ENCODE measurements at places on chromosomes 12 and 14.
A peak's percentile ranks its signal among the peaks of the same experiment; 100 is the strongest.

DNA sequence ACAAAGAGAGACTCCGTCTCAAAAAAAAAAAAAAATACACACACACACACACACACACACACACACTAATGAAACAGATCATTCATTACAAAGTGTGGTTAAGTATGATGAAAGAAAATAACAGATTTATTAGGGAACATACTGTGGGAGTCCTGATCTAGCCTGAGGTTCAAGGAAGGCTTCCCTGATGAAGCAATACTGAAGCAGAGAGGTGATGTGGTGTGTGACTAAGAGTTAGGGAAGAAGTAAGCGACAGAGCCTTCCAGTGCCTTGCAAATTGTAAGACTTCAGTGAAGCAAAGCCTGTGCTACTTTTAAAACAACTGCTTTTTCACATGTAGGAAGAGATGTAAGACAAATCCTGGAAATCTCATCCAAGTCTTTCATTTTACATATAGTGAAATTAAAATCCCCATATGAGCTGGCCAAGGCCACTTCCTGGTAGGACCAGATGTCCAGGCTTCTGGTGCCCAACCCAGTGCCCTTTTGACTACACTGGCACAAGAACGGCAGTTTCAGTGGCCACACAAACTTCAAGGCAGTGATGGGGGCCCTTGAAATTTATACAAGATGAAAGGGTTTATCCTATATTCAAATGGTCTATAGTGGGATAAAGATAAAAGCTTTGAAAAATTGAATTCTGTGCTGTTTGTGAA, 86.2 kb downstream of the STON2 start:
- DNase-seq, result no peak

DNA sequence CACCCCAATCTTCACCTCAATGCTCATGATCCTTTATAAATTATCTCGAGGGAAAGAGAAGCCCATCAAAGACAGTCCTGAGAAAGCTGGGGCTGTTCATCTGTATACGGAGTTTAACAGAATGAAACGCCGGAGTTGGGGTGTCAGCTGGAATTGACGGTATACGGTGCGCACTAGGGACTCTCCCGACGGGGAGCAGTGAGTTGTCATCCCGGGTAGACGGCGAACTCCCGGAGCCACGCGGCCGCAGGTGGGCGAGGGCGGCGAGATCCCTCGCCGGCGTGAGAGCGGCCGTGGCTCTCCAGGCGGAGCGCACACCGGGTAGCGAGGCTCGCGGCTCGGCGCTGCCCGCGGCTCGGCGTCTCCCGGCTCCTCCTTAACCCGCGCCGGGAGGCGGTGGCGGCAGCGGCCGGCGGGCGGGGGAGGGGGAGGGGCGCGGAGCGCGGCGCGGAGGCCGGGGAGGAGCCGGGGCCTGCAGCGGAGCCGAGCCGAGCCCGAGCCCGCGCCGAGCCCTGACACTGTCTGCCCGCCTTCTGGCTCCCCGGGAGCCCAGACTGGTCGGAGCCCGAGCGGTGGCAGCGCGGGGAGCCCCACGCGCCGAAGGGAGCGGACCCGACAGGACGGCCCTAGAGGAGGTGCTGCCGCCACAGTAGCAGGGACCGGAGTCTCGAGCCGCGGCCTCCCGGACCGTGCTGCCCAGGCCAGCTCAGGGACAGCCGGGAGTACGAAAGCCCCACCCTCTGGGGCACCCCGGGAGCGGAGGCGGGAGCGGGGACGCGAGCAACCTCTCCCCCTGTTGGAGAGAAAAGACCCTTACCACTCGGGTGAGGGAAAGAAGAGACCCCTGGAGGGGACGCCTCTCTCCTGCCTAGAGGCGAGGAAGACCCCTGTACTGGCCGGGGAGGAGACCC, at the start of gene FOXJ2:
Gene FOXJ2, plus strand, starts transcription at position 475 of the 911 bp plus-strand sequence. CDS start 7,117 bp downstream, outside the sequence.
- DNase-seq, result peak; percentile 63

- no peak for DNase-seq
Observed at GRCh38 chr12:105672121-105672975, 341.9 kb downstream of the C12orf75 start.

DNA sequence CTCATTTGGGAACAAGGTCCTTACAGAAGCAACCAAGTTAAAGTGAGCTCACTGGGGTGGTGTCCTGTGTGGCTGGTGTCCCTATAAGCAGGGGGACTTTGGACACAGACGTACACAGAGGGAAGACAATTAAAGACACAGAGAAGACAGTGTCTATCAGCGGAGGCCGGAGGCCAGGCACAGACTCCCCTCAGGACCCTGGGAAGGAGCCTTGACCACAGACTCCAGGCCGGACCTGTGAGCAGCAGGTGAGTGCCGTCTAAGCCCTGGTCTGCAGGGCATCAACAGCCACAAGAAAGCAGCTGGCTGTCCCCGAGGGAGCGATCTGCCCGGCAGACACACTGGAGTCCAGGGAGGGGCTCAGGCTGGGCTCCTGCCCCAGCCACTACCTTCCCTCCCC, 219.1 kb upstream of the C14orf180 start:
- no peak for DNase-seq

DNA sequence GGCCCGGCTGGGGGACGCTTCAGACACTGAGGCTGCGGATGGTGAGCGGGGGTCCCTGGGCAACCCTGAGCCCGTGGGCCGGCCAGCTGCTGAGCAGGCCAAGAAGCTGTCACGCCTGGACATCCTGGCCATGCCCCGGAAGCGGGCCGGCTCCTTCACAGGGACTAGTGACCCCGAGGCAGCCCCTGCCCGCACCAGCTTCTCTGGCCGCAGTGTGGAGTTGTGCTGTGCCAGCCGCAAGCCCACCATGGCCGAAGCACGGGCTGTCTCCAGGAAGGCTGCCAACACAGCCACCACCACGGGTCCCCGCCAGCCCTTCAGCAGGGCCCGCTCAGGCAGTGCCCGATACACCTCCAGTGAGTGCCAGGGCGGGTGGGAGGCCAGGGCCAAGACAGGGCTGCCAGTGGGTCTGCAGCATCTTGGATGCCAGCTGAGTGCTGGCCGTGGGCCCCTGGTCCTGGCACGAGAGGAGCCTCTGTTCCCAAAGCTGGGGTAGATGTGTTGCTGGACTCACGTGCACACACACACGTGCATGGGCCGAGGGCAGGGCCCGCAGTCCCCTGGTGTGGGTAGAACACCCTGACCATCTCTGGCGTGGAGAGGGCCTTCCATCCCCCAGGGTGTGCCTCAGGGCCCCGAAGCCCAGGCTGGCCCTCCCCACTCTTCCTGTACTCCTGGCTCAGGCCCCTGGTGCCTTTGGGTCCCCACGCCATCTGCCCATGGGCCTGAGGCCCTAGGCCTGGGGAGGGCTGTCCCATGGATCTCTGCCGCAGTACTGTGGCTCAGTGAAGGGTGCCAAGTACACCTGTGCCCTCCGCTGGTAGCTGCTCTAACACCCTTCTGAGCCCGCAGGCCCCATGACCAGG, 22.8 kb downstream of the CEP170B start:
- DNase-seq, result no peak

GRCh38 chr12:6229224-6230218, 29.3 kb downstream of the CD9 start:
- DNase-seq, result no peak

DNA sequence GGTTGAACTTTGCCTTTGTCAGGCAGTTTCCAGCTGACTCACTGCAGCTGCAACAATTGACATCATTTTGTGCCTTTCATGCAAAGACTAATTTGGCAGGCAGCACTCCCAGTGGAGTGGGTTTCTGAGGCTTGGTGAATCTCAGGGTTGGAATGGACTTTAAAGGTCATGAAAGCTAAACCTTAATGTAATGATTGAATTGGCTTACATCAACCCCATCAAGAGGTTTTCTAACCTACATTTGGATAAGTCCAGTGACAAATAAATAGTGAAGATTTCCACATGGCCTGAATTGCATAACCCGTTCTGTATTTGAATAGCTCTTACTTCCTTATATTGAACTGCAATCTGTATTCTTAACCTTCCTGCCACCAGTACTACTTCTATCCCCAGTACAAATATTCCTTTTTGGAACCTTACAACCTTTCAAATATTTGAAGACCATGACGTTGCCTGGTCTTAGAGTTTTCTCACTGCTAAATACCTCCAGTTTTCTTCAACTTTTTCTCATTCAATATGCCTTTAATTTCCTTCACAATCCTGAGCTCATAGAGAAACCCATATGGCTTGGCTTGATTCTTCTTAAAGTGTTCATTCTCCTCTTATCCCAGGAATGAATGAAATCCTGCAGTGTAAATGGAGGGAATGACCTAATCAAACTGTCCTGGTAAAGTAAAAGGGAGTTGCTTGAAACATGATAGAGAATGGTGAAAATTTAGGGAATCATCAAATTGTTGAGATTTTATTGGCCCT, 168.1 kb upstream of the NOVA1 start:
- DNase-seq, result no peak

DNA sequence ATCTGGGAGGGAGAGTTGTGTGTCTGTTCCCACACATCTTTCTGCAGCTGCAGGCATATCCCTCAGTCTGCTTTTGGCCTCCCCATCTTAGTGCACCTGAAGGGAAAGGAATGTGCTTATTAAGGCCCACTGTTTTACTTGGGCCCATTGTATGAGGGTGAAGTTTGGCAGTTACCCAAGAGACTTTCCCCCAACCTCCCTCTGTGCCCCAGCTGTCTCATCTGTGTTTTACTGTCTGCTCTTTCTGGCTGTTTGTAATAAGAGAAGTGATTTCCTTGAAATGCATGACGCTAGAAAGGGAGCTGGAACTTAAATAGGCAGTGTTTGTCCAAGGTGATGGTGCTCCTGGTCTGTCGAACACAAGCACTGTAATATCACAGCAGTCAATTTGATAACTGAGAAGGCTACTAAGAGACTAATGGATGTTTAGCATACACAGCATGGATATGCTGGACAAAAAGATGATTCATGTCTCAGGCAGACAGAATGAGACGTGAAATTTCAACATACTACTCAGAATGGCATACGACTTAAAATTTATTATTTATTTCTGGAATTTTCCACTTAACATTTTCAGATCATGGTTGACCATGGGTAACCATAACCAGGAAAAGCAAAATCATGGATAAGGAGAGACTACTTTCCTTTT, 43.6 kb downstream of the FSCB start:
- DNase-seq, result no peak

- DNase-seq, result no peak
Observed at GRCh38 chr14:26525085-26525484, 72.7 kb downstream of the NOVA1 start.

DNA sequence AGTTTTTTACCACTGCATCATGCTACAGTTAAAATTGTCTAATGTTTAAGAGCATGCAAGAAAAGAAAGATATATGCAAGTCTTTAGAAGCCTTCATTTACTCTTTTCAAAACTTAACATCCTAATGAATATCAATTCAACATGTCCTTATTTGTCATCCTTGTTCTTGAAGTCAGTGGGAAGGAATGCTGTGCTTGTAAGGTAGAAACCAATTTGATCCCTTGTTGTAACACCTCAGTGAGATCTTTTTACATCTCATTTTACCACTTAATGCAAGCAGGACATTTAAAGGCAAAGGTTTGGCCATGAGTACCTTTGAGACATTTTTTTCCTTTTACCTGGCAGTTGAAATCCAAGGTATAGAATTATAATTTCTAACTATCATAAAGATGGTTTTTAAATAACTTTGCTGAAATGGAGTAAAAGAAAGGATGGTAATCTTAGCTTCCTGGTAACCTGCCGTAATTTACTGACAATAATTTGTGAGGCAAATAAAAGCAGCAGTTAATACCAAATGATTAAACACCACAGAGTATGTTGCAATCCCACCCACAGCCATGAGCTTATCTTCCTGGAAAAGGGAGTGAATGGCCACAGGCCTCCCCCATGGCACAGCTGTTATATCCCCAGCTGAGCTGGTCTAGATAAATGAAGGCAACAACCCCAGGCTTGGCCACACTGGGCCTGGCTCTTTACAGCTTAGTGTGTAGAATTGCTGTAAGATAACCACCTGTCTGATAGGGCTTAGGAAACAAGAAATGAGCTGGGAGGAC, 33.2 kb upstream of the STRN3 start:
- no peak for DNase-seq

DNA sequence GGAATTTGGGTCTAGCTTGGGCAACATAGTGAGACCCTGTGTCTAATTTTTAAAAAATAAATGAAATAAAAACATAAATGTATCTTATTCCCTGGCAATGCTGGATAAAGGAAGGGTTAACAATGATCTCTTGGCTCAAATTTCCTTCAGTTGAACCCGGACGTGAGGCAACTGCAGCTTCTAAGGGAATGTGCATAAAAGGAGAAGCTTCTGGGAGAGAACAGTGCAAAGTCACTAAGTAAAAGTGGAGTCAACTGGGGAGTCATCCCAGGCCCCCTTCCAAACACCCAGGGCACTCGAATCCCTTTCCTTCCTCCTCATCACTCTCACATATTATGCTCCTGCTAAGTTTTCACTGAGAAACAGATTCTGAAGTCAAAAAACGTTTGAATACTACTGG, 147.3 kb downstream of the PPM1H start:
- no peak for DNase-seq

DNA sequence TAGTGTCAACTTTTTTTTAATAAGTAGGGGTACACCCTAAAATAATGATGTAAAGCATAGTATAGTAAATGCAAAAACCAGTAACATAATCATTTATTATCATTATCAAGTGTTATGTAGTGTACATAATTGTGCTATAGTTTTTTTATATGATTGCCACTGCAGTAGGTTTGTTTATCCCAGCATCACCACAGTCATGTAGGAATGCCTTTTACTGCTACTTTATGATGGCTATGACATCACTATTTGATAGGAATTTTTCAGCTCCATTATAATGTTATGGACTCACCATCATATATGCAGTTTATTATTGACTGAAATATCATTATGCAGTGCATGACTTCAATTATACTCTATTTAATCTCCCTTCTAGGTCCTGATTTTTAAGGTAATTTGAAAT, 121.6 kb downstream of the GPHN start:
- DNase-seq, result no peak

DNA sequence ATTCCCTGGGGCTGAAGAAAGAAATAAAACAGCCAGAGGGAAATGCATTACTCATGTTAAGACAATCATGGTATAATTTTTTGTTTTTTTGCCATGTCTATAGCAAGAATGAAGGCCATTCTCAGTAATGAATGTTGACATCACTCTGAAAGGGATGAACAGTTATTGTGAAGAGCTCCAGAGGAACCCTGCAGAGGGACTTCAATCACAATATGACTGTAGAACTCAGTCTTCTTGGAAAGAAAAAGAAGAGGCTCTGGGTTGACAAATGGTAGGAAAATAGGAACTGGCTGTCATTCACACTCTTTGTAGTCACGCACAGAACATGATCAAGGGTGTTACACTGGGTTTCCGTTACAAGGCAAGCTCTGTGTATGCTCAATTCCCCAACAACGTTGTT, 73.8 kb upstream of the DACT1 start:
- no peak for DNase-seq

- DNase-seq, result no peak
Observed at GRCh38 chr12:63220921-63221320, 69.9 kb upstream of the AVPR1A start.

GRCh38 chr12:32249777-32250176, 143.1 kb downstream of the BICD1 start:
- no peak for DNase-seq

GRCh38 chr12:25583545-25583944, 30.5 kb upstream of the LMNTD1 start:
- DNase-seq, result no peak

DNA sequence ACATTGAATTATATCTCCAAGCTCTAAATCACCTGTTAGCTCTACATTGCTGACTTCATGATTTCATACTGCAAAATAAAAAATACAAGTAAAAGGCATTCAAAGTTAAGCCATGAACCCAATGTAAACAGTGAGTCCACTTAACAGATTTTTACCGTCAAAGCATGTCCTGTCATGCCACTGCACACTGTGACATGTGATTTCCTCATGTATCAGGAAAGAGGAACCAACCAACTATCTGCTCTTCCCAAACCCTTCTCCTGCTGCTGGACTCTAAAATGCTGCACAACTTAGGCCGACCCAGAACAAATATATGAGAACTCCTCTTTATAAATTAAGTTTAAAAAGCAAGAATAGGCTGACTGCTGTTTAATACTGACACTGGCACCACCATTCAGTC, 37.5 kb downstream of the TM7SF3 start:
- DNase-seq, result no peak
